ENCODE measurements at places on chromosomes 1 and 21.

GRCh38 chr21:37059181-37059580 is 13.7 kb downstream of the PIGP start:
- H3K27ac ChIP-seq = no peak overlapping the region
- DNase-seq = no peak
- H3K27me3 ChIP-seq = no peaks in the 10 kb centered on the region
- H3K4me1 ChIP-seq = peaks cover 10% of the 10 kb centered on the region
- H3K36me3 ChIP-seq = no peaks in the 10 kb centered on the region

GRCh38 chr1:224273641-224274040 is 56.3 kb downstream of the NVL start:
- DNase-seq = no peak
- H3K4me1 ChIP-seq = no peaks in the 10 kb centered on the region
- H3K27me3 ChIP-seq = no peaks in the 10 kb centered on the region
- H3K27ac ChIP-seq = no peak overlapping the region

DNA sequence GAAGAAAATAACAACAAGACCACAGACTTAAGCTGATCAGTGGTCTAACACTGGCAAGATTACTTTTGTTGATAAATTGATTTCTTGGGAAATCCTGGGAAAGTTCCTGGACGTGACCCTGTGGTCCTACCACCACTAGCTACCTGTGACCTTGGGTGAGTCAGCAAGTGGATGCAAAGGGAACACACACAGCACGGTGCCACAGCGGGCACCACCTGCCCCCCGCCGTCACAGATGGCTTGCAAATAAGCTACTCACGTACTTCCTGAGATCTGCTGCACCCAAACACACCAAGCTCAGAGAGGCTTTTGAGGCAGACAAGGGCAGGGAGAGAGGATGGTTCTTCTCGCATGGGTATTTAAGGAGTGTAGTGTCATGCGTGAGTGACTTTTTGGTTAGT is 12.7 kb downstream of the CFAP298 start:
- no peaks in the 10 kb centered on the region for H3K4me1 ChIP-seq
- peaks cover 29% of the 10 kb centered on the region for H3K36me3 ChIP-seq
- H3K4me3 ChIP-seq = no peak overlapping the region
- no peaks in the 10 kb centered on the region for H3K27me3 ChIP-seq
- no peak for DNase-seq

DNA sequence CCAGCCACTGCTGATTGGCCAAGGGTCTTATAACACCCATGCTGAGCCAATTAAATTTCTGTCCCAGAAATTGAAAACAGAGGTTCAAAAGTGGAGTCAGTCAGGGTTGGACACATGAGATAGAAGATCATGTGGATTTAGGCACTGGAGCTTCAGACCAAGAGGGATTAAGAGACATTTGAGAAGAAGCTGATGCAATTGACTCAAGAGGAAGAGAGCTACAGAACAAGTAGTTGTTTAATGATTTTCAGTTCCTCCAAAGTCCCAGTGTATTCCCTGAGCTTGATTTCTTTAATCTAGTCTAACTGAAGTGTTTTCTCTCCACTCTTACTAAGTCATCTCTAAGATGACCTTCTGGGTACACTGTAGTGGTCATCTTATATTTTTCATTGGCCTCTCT is 227.1 kb downstream of the DUSP10 start:
- H3K4me1 ChIP-seq = no peaks in the 10 kb centered on the region
- no peak for DNase-seq
- no peak overlapping the region for H3K27ac ChIP-seq
- no peak overlapping the region for H3K4me3 ChIP-seq
- H3K27me3 ChIP-seq = no peaks in the 10 kb centered on the region

DNA sequence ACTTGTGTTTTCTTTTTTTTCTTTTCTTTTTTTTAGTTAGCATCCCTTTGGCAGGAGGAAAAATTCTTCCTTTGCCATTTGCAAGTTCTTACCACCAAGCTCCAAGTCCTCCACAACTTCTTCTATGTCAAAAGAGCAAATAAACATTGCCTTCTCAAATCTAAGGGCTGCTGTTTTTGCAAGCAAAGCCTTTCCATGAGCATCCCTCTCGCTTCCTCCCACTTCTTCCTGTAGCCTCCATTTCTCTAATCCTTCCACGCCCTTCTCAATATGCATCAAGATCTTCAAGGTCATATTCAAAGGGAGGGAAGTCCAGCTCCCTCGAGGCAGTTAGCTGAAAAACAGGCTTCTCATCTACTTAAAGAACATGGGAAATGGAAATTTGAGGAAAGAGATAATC is 147.1 kb downstream of the ADSS2 start:
- no peaks in the 10 kb centered on the region for H3K27me3 ChIP-seq
- H3K4me3 ChIP-seq = no peak overlapping the region
- no peaks in the 10 kb centered on the region for H3K4me1 ChIP-seq
- no peaks in the 10 kb centered on the region for H3K36me3 ChIP-seq
- no peak overlapping the region for H3K27ac ChIP-seq
- no peak for DNase-seq

DNA sequence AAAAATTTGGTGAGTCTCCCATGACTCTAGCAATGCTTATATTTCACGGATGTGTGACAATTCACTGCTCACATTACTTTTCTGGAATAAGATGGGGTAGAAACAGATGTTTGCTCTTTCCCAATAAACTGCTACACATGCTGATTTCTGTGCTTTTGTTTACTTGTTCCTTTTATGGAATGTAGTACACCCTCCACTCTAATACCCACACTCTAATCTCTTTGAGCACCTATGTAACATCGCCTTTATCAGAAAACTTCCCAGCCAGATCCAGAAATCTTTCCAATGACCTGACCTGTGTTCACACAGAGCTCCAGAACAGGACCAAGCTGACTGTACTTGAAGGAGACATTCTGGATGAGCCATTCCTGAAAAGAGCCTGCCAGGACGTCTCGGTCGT is 4.2 kb downstream of the HSD3B2 start:
- H3K27ac ChIP-seq = no peak overlapping the region
- no peak overlapping the region for H3K4me3 ChIP-seq
- H3K4me1 ChIP-seq = no peaks in the 10 kb centered on the region
- no peaks in the 10 kb centered on the region for H3K36me3 ChIP-seq
- H3K27me3 ChIP-seq = no peaks in the 10 kb centered on the region
- no peak for DNase-seq

- DNase-seq = no peak
- no peaks in the 10 kb centered on the region for H3K36me3 ChIP-seq
- H3K4me3 ChIP-seq = no peak overlapping the region
- no peak overlapping the region for H3K27ac ChIP-seq
- H3K4me1 ChIP-seq = no peaks in the 10 kb centered on the region
Measured at GRCh38 chr1:174534789-174535188, 87.0 kb downstream of the GPR52 start.

GRCh38 chr1:231508497-231508896 is 20.0 kb upstream of the TSNAX start:
- H3K27me3 ChIP-seq = no peaks in the 10 kb centered on the region
- no peaks in the 10 kb centered on the region for H3K36me3 ChIP-seq
- H3K4me3 ChIP-seq = no peak overlapping the region
- DNase-seq = no peak
- H3K27ac ChIP-seq = peak overlapping the region; percentile 36

DNA sequence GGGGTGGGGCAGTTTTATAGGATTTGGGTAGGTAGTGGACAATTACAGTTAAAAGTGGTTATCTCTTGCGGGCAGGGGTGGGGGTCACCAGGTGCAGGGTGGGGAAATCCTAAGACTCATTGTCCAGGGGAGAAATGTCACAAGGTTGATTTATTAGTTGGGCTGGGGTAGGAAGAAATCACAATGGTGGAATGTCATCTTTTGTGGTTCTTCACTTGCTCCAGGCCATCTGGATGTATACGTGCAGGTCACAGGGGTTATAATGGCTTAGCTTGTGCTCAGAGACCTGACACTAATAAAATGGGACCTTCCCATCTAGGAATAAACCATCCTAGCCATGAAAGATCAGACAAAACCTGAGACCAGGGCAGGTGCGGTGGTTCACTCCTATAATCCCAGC is 11.5 kb downstream of the TEX46 start:
- no peak overlapping the region for H3K27ac ChIP-seq
- H3K4me1 ChIP-seq = no peaks in the 10 kb centered on the region
- no peak overlapping the region for H3K4me3 ChIP-seq
- no peak for DNase-seq
- no peaks in the 10 kb centered on the region for H3K36me3 ChIP-seq

DNA sequence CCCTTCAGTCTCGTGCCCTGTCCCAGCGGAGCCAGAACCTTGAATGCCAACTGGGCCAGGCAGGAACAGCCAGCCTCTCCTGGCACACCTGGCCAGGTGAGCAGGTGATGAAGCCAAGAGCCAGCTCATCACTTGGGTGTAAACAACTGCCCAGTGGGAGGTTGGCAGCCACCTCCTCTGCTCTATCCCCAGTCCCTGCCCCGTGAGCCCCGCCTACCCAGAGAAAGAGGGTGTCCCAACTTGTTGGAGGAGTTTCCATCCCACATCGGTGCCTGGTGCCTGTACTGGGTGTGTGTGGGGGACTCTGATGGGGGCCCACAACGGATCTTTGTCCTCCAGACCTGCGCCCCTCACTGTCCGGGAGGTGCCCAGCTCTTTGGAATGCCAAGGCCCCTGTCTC is 17.8 kb upstream of the FAM131C start:
- H3K27ac ChIP-seq = peak overlapping the region; percentile 48
- H3K4me1 ChIP-seq = peaks cover 19% of the 10 kb centered on the region
- H3K4me3 ChIP-seq = no peak overlapping the region
- no peaks in the 10 kb centered on the region for H3K27me3 ChIP-seq

- no peaks in the 10 kb centered on the region for H3K36me3 ChIP-seq
- no peaks in the 10 kb centered on the region for H3K4me1 ChIP-seq
- no peak for DNase-seq
- H3K27ac ChIP-seq = no peak overlapping the region
Measured at GRCh38 chr1:217718873-217719272, 87.7 kb downstream of the SPATA17 start.

- peaks cover 36% of the 10 kb centered on the region for H3K4me1 ChIP-seq
- no peak overlapping the region for H3K4me3 ChIP-seq
- no peaks in the 10 kb centered on the region for H3K27me3 ChIP-seq
- DNase-seq = no peak
- no peak overlapping the region for H3K27ac ChIP-seq
Measured at GRCh38 chr1:27372022-27372807, 2.4 kb downstream of the FCN3 start.

DNA sequence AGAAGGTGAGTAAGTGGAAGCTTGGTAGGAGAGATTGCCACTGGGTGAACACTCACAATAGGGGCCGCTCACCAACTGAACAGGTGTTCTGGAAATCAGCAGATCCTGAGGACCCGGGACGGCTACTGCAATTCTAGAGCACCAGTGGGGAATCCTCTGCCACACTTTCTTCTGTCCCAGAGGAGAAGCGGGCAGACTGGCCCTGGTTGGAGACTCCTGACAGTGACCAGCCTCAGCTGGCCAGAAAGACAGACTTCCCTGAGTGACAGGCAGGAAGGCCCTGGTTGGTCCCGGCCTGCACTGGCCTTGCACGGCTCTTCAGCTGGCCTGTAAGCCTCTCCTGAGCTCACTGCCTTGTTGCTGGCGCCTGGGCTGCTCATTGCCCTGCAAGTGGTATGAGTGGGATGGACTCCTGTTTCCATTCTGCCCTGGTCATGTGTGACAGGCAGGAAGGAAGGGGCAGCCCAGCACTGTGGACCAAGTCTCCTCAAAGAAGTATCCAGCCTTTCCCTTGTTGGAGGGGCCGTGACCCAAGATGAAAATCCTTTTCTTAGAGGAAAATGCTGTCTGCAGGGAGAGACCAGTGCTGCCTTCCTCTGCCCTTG is 34.5 kb downstream of the MAN1C1 start:
- peaks cover 24% of the 10 kb centered on the region for H3K4me1 ChIP-seq
- no peak overlapping the region for H3K4me3 ChIP-seq
- no peak for DNase-seq
- H3K36me3 ChIP-seq = no peaks in the 10 kb centered on the region
- no peak overlapping the region for H3K27ac ChIP-seq

DNA sequence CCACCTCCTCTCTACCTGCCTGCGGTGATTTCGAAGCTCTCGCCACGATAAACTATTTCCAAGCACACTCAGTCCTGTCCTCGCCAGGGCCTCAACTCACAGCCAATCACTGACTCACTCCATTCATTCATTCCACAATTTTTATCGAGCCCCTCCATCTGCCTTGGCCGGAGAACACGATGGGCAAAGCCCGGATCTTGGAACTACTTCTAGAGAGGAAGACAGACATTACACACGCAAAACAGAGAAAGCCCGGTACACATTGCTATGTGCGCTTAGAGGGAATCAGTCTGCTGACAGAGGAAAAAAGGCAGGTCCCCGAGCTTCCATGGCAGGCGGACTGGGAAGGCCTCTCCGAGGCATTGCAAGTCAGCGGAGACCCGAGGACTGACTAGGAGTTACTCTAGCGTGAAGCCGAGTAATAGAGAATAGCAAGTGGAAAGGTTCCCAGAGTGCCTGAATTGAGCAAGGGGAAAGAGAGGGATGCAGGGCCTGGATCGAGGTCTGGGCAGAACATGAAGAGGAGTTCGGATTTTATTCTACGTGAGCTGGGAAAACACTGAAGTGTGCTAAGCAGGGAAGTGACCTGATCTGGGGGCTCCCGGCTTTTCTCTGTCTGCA is 54.2 kb upstream of the DNAJC6 start:
- peaks cover 18% of the 10 kb centered on the region for H3K4me1 ChIP-seq
- peak overlapping the region; percentile 65 for H3K4me3 ChIP-seq
- H3K36me3 ChIP-seq = no peaks in the 10 kb centered on the region
- no peaks in the 10 kb centered on the region for H3K27me3 ChIP-seq
- H3K27ac ChIP-seq = no peak overlapping the region
- DNase-seq = no peak

- DNase-seq = no peak
- no peaks in the 10 kb centered on the region for H3K27me3 ChIP-seq
- H3K27ac ChIP-seq = no peak overlapping the region
- H3K4me3 ChIP-seq = no peak overlapping the region
- no peaks in the 10 kb centered on the region for H3K36me3 ChIP-seq
Measured at GRCh38 chr1:34774957-34775356, 6.1 kb upstream of the GJB3 start.

GRCh38 chr1:208146650-208147049 is 97.5 kb downstream of the PLXNA2 start:
- peaks cover 35% of the 10 kb centered on the region for H3K4me1 ChIP-seq
- DNase-seq = no peak
- H3K36me3 ChIP-seq = no peaks in the 10 kb centered on the region

- peak overlapping the region; percentile 2 for H3K27ac ChIP-seq
- DNase-seq = no peak
- no peaks in the 10 kb centered on the region for H3K27me3 ChIP-seq
- no peaks in the 10 kb centered on the region for H3K4me1 ChIP-seq
Measured at GRCh38 chr1:147772570-147772969, 12.2 kb upstream of the GJA5 start.

GRCh38 chr1:26094677-26095383 is 16.8 kb upstream of the PDIK1L start:
- no peak for DNase-seq
- H3K27ac ChIP-seq = no peak overlapping the region
- no peaks in the 10 kb centered on the region for H3K36me3 ChIP-seq
- H3K27me3 ChIP-seq = no peaks in the 10 kb centered on the region
- no peak overlapping the region for H3K4me3 ChIP-seq

DNA sequence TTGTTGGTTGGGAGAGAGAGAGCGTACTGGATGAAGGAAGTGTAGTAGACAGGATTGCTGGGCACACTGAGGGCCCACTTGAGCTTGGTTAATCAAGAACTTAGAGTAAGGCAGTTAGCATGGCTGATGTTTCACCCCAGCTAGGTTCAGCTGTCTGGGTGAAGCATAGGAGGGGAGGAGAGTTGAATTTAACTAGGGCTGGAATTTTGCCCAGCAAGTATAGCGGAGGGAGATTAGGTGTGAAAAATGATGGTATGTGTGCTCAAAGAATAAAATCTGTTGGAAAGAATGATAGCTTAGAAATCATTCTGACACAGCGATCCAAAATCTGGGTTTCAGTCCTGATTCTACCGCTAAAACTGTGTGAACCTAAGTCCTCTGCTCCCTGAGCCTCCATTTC is 461.5 kb upstream of the PROX1 start:
- H3K27me3 ChIP-seq = no peaks in the 10 kb centered on the region
- H3K4me3 ChIP-seq = no peak overlapping the region
- H3K36me3 ChIP-seq = no peaks in the 10 kb centered on the region
- no peak for DNase-seq
- H3K4me1 ChIP-seq = no peaks in the 10 kb centered on the region

All from vagina (tissue), 2 donors.